Esophagus squamous epithelium (tissue), 5 donors: ENCODE measurements at places on chromosomes 6 and 20.

DNA sequence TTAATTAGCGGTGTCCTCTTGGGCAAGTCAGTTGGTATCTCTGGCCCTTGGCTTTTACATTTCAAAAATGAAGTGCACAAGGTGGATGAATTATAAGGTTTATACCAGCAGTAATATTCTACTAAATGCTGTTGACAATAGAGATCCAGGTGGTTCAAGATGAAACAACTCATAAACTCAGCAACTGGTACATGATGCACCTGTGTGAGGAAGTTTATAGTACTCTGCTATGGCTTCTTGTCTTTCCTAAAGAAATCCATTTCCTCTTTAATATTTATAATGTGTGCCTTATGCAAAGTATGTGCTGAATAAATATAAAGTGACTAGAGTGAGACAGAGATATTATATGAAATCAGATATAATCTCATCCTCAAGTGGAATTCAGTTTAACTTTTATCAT is 48.5 kb downstream of the ADGRG6 start:
- no peak for DNase-seq

GRCh38 chr20:44701118-44701857 is 13.9 kb upstream of the CCN5 start:
- no peak for DNase-seq

DNA sequence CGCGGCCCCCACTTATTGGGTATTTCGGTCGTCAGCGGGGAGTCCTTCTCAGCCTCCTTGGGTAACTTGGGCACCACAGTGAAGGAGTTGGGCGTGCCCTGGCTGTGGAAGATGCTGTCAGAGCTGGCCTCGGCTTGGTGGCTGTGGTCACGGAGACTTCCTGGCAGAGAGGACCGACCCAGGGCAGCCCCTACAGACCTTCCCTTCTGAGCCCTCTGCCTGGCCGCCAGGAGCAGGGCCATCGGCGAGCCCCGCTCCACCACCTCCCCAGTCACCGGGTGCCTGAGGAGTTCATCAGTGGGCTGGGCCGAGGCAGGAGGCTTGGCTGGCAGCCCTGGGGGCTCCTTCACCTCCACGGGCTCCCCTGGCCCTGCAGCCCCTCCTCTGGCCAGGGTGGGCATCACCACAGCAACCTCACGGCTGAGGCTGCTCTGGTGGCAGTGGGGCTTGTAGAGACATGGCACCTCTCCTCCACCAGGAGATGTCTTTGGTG is 37.2 kb downstream of the C6orf132 start:
- DNase-seq, result no peak

DNA sequence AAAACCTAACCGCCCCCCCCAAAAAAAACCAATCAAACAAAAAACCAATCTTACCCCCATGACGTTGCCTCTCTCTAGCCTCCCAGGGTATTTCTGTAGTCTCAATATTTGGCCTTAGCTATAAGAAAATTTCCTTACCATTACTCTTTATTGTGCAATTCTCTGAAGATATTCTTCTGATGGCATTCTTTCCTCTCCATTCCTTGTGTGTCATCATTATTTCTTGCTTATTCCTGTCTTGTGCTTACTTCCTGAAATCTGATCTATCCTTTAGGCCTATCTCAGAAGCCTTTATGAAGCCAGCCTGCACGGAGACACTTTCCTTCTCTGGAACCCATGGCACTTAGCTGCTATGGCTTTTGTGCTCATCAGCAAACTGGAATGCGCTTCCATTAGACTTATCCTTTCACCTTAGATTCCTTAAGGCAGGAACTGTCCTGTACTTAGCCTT is 65.9 kb upstream of the DDR1 start:
- no peak for DNase-seq

DNA sequence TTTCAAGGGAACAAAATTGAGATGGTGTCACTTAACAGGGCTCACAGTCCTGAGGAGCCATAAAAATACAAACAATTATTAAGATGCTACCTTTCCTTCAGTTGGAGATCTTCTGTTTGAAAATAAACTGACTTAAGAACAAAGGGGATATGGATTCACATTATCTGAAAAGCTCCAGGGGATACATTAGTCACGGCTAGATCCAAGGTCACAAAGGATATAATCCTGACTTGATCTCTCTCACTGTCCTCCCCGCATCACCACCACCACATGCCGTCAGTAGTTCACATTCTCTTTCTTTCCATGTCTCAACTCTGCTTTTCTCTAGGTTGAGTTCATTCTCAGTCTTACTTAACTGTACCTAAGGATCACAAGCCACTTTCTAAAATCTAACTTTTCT is 530.4 kb upstream of the MARCKS start:
- no peak for DNase-seq
